Frontal cortex (tissue), 4 donors: ENCODE measurements at places on chromosomes 3 and 15.

DNA sequence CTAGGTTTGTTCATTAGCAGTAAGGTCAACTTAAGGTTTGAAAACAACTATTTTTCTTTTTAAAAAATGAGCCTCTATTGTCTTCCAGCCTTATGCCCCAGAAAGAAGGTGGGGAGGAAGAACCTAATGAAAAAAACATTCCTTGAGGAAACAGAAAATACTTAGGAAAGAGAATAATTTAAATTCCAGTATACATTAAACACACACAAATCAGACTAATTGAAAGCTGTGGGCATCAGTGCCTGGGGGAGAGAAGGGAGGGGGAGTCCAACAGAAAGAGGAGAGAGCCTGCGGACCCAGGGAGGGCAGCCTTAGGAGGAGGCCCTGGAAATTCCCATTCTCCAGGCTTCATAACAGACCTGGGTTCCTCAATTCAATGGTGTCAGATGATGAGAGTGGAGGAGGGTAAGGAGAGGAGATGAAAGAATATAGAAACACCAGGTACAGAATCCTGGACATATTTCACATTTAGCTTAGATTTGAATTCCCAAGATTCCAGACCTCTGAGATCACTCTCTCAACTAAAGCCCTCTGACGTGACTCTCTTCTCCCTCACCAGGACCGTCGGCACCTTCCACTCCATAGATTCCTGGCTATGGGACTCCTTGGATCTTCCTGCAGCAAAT is 320.5 kb upstream of the UMPS start:
- DNase-seq: no peak

DNA sequence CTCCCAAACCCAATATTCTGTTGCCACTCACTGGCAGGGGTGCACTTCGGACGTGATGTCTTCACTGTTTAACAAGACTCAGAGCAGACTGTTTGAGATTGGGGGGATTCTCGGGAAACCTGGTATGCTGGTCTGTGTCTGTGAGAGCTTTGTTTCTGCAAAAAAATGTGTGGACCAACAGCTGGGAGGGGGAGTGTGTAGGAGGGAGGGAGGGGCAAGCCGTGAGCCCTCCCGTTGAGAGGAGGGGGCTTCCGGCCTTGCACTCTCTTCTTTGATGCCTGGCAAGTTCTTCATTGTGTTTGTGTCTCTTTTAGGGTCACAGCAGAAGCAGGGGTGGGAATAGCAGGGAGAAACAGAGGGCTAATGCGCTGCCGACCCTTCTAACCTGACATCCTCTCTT is 74.9 kb upstream of the NDN start:
- no peak for DNase-seq

DNA sequence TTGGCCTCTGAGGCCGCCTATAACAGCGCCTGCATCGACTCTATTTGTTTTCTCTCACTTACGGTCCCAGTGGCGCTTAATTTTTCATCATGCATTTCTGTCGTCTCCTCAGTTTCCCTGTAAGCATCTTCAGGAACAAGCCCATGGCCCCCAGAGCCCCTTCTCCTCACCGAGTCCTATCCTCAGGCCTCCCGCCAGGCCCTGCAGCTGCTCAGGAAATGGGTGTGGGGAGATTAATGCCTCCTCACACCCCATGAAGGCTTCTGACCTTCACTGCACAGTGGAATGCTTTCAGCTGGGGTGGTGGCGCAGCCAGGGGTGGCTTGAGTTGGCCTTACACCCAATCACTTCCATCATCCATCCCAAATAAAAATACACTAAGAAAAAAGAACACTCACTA is 260.4 kb downstream of the FAM43A start:
- no peak for DNase-seq

DNA sequence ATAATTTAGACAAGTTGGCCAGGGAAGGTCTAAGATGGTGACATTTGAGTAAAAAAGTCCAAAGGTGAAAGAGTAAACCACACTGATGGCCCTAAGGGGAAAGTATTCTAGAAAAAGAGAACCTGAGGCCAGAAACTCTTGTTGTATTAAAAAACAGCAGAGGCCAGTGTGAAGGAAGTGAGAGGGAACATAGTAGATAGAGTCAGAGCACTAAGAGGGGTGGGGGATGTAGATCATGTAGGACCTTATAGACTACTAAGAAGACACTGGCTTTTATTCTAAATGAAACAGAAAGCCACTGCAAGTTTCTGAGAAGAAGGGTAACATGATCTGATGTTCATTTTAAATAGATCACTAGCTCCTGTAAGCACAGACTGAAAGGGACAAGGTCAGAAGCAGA is 14.5 kb downstream of the POLQ start:
- DNase-seq: no peak

GRCh38 chr15:74376825-74377581 is 9.6 kb upstream of the CYP11A1 start:
- DNase-seq: no peak

DNA sequence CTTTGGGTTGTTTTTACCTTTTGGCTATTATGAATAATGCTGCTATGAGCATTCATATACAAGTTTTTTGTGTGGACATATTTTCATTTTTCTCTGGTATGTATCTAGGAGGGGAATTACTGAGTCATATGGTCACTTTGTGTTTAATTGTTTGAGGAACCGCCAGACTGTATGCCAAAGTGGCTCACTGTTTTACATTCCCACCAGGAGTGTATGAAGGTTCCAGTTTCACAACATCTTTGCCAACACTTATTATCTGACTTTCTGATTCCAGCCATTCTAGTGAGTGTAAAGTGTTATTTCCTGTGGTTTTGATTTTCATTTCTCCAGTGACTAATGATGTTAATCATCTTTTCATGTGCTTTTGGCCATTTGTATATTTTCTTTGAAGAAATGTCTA is 51.8 kb downstream of the CMTM7 start:
- no peak for DNase-seq
